Stomach (tissue), 19 donors: ENCODE measurements at places on chromosomes 16 and 17. TPM values are rescaled to one million over a fixed set of nuclear protein-coding genes. Genes with fewer than 3 reads are reported as not detected.
A peak's percentile ranks its signal among the peaks of the same experiment; 100 is the strongest.

- DNase-seq = no peak
Measured at GRCh38 chr17:69773081-69773480, 301.9 kb upstream of the KCNJ16 start.

DNA sequence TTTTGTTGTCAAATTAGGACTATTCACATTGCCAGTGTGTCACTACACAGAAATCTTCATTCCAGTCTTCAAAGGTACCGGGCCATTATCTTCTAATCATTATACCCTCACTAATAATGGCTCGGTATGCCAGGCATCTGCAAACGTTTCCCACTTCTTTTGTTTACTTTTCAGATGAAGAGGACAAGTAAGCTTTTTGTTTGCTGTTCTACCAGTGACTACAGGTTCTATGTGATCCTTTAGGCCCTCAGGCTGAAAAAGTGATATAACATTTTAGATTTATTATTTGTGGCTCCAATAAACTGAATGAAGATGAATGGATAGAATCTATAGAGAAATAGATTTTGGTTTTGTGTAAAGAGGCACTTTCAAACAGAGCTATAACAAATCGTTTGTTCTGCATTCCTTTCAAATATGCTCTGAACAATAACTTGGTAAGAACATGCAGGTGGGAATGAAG, 403 bp upstream of the KRTAP3-1 start:
- no peak for DNase-seq

CYB5D1 gene
- 12.0 TPM for total RNA-seq

DNA sequence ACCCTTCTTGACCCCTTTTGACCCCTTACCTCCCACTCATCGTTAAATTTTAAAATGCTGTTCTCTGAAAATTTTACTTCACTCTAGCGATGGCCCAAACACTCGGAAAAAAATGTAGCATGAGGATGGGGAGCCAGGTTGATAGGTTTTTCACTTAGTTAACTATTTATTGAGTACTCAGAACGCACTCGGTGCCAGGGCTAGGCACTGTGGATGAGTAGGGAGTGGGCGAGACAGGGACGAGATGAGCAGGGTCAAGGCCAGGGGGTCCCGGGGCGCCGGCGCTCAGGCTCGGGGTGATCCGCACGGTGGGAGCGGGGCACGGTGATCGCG, 392 bp downstream of the ZSCAN32 start:
- DNase-seq = no peak

GRCh38 chr17:17077101-17077500, 34.8 kb downstream of the MPRIP start:
- no peak for DNase-seq

PRAC2 gene
- not detected for total RNA-seq

- DNase-seq = no peak
Measured at GRCh38 chr16:80804056-80804525, 307 bp downstream of the CDYL2 start.

DNA sequence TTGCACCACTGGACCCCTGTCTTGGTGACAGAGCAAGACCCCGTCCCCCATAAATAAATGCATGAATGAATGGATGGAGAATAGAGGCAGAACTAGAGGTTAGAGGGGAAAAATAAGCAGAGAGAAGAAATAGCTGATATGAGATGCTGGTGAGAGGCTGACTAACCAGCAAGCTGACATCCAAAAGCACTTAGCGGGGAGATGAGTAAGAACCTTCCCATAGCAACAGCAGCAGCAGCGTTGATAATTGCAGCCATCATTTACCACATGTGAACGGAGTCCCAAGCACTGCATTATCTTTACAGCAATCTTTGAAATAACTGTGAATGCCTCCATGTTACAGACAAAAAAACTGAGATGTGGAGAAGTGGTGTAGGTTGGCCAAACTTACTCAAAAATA, 777.3 kb upstream of the EEF2KMT start:
- DNase-seq = no peak

EVPLL gene
- total RNA-seq = 1.2 TPM

SLFN13 gene
- total RNA-seq = 0.87 TPM

CCL8 gene
- not detected for total RNA-seq

- DNase-seq = no peak
Measured at GRCh38 chr17:8122924-8123694, 797 bp downstream of the HES7 start.

GRCh38 chr16:85310868-85311585, 198.8 kb upstream of the CIBAR2 start:
- DNase-seq = no peak

GOT2 gene
- total RNA-seq = 45.7 TPM

DNA sequence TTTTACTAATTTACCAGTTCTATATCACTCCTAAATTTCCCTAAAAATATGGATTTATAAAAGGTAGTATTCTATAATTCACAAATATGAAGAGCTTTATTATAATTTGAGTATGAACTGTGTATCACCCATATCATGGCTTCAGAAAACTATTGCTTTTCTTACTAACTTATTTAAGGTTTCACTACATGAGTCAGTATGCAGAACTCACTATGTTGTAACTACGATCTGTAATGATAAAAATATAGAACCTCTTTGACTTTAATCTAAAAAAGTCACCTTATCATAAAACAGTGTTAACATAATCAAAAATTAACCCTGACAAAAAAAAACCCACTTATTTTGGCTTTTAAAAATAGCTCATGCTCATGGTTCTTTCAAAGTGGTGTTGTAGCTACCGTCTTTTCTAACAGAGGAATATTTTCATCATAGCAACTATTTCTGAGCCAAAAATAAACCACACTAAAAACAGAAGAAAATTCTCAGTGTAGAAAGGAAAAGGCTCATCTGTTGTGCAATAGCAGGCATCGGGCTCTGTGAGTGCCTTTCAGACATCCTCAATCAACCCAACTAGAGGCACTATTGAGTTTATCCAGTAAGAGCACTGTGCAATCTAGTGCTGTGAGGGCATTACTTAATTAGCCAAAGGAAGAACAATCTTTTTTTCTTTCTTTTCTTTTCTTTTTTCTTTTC, 42.1 kb downstream of the ITGAM start:
- peak; percentile 29 for DNase-seq

GALR2 gene
- not detected for total RNA-seq

DNA sequence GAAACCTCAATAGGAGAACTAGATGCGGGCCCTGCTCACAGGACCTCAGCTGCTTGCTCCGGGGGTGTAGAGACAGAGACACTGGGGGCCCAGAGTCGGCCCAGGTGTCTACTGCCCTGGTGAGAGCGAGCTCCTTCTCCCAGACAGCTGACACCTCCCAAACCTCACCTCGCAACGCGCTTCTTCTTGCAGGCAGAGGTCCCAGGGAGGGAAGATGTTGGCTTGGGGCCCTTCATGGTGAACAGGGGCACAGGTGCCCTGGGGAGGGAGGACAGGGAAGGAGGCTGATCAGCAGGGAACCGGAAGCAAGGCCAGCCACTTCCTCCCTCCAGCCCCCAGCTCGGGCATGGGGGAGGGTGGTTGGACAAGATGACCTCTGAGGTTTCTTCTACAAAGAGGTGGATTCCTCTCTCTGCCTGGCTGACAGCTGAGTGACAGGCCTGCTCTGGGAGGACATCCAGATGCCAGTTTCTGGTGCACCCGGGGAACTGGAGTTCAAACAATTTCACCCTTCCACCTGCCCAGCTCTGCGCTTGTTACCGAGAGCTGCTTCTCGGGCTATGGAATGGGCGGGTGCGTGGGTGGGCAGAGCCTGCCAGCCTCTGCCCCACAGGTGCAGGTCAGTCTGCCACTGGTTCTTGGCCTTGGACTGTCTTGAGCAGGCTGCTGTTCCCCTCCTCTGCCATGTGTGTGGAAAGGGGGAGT, 11.7 kb upstream of the GFAP start:
- DNase-seq = no peak

GRCh38 chr16:7650431-7650830, 317.8 kb downstream of the RBFOX1 start:
- DNase-seq = no peak

GRCh38 chr16:89721546-89722391, 432 bp downstream of the ZNF276 start:
- DNase-seq = peak; percentile 84

DNA sequence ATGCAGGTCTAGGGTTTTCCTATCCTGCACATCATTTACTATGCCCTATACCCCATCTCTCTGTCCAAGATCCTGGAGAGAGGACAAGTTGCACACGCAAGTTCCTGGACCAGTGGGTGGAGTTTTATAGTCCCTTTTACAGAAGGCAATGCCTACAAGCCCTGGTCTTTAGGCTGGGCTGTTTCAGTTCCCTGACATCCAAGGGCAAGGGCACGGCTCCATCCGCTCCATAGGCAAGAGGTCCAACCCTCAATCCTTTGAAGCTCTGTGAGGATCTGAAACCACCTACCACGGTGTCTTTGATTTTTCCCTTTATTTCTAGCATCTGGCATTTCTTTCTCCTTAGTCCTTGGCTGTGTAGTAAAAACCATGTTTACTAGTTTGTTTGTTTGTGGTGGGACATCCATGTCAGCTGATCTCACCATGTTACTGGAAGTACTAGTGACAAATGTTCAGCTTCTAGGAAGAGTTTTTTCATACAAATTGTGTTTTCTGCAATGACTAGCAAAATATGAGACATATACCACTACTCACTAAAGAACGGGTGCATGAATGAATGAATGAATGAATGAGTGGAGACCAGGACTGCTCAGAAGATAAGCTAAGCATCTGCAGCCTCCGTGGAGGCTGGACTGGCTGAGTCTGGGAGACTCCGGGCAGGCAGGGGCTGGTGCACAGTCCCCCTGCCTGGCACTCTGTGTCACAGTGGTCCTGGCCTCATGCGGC, 359.4 kb downstream of the SLC39A11 start:
- no peak for DNase-seq

IRF8 gene
- total RNA-seq = 35.6 TPM

DNA sequence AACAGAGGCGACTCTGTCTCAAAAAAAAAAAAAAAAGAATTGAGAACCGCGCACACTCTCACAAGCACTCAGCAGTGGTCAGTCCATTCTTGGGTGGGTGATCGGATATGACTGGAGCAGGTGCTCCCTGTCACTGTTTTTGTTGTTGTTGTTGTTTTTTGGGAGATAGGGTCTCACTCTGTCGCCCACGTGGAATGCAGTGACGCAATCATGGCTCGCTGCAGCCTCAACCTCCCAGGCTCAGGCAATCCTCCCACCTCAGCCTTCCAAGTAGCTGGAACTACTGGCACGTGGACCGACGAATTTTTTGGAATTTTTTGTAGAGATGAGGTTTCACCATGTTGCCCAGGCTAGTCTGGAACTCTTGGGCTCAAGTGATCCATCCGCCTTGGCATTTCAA, 30.0 kb downstream of the RAB11FIP3 start:
- no peak for DNase-seq

DNA sequence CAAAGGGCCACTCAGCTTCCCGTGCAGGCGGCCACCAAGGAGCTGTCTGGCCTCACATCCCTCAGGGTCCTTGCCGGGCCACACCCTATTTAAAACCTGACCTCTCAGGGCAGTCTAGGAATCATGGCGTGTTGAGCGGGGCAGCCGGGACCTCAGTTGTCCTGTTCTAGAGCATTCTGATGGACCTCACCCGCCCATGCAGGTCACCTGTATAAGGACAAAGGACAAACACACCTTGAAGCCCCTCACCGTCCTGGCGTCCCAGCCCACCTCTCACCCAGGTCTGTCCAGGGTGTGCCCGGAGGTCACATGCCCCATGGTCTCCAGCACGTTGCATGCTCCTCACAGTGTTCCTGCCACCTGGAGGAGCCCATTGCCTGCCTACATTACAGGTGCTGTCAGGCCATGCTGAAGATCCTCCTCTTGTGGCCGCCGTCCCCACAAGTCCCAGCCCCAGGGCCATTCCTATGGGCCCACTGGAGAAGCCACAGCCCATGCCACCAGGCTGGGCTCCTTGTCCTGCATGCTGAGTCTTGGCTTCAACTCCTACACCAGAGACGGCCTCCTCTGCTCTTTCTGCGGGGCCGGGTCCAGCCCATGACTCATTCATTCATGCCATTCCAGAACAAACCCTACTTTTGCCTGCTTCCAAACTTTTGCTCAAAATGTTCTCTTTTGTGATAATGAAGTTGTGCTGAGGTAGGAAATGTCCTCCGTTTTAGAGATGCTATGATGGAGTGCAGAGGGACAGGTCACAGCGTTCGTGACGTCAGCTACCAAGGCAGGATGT, 46.3 kb downstream of the PEMT start:
- no peak for DNase-seq

DNA sequence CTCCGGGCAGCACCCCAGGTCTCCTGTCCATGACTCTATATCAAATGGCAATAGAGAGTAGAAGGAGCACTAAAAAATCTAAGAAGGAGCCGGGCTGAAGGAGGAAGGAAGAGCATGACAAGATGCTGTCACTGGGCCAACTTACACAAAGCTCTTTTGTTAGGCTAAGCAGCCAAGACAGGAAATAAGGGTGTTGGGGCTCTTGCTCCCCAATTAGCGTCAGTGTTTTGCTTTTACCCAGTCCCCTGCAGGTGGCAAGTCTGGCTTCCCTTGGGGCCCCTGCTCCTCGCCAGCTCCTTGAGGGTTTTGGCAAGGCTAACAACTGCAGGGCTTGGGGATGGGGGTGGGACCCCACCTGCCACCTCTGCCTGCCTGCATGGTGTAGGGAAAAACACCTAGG, 120.5 kb downstream of the CCT6B start:
- DNase-seq = no peak

DNA sequence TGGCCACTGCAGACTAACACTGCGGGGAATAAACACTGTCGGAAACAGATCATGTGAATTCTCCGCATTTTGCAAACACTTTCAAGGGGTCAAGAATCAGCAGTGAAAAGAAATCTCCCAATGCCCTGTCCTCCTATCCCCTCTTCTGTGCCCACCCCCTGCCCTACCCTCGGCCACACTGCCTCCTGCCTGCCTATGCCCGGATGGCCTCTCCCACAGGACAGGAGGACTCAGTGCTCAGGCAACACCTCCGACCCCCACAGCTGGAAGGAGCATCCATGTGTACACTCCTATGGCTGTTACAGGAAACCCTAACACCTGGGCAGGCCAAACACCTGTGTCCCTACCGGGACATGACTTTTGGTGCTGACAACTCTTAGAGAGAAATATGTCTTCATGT, 24.5 kb downstream of the FBXO31 start:
- DNase-seq = no peak

GRCh38 chr17:2108170-2108569, 53.3 kb downstream of the HIC1 start:
- DNase-seq = no peak

ZSCAN10 gene
- total RNA-seq = not detected

DNA sequence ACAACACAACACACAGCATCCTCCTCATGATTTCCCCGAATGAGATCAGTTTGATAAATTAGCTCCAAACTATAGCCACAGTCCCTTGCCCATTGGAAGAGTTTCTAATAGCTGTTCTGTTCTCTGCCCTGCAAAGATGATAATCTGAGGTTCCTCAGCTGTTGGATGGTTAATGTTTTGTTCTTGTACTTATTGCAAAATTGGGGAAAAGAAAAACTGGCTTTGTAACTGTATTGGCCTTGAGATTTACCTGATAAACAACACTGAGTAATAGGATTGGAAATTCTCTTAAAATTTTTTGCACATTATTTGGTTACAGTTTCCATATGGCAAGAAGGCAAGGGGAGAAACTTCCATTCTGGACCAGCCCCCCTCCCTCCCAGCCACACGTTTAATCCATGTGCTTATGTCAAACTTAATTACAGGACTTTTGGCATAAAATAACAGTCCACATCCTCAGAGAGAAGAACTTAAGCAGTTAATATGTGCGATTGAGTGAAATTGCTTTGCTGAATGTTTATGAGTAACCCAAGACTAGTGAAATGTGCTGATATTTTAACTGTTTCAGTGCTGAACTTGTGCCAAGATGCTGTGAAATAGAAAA, 119.1 kb upstream of the ZFHX3 start:
- DNase-seq = no peak

BCL6B gene
- total RNA-seq = 2.9 TPM

KRTAP4-5 gene
- not detected for total RNA-seq

CHST5 gene
- 23.2 TPM for total RNA-seq

GRCh38 chr16:13471036-13471435, 448.9 kb upstream of the ERCC4 start:
- peak; percentile 30 for DNase-seq
